ENCODE measurements at places on chromosomes 4 and X.
A peak's percentile ranks its signal among the peaks of the same experiment; 100 is the strongest.

GRCh38 chr4:166518776-166519175 lies 645.7 kb downstream of the TLL1 start:
- DNase-seq, result no peak

DNA sequence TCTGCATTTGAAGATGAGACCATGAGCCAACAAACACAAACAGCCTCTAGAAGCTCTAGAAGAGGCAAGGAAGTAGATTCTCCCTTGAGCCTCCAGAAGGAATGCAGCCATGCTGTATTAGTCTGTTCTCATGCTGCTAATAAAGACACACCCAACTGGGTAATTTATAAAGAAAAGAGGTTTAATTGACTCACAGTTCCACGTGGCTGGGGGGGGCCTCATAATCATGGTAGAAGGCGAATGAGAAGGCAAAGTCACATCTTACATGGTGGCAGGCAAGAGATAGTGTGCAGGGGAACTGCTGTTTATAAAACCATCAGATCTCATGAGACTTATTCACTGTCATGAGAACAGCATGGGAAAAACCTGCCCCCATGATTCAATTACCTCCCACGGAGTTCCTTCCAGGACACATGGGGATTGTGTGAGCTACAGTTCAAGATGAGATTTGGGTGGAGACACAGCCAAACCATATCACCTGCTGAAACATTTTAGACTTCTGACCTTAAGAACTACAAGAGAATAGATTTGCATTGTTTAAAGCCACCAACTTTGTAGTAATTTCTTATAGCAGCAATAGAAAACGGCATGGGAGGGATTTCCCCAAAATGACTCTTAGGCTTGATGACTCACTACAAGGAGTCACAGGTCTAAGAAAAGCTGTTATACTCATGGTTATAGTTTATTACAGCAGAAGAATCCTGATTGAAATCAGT lies 284.4 kb upstream of the SFRP2 start:
- DNase-seq, result no peak

DNA sequence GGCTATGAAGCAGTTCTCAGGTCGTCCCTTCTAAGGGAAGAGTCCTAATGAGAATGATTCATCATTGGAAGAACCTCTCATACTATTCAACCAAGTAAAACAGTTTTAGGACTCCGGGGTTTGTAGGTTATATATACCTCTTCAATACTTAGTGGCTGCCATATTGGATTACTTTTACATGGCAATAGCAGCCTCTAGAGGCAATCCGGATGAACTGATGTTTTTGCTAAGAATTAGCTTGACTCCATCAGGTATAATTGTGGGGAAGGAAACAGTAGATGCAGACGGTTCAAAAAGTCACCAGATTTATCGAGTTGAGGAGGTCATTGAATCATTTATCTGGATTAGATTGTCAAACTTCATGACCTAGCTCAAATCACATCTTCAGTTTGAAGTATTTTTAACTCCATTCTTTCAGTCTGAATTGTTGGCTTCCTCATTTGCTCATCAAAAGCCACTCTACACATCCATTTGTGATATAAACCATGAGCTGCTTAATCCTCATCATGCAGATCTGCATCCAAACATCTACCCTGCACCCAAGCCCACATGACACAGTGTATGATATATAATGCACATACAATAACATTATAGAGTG lies 28.4 kb downstream of the GUCY1B1 start:
- peak; percentile 31 for DNase-seq

- DNase-seq, result peak; percentile 28
These were observed 22.8 kb downstream of the NDST4 start for GRCh38 chr4:115090483-115091075.

DNA sequence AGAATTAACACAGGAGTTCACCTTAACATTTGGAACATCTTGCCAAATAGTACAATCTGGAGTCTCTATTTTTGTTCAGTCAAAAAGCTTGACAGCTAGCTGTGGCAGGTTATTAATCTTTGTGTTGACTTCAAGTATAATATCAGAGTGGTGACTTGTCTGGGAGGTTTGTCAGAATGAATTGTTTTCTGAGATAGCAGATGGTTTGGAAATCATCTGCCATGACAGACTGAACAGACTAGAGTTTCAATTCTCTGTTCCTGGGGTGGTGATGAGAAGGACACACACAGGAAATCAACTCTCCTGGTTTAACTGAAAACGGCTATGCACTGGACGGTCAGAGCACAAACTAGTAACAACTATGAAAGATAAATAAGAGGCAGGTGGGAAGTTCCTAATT lies 203.3 kb upstream of the EMCN start:
- DNase-seq, result peak; percentile 24
